ENCODE measurements at places on chromosomes 7 and 10.

GRCh38 chr7:124647630-124648306 is 117.8 kb downstream of the GPR37 start:
- no peak for DNase-seq

DNA sequence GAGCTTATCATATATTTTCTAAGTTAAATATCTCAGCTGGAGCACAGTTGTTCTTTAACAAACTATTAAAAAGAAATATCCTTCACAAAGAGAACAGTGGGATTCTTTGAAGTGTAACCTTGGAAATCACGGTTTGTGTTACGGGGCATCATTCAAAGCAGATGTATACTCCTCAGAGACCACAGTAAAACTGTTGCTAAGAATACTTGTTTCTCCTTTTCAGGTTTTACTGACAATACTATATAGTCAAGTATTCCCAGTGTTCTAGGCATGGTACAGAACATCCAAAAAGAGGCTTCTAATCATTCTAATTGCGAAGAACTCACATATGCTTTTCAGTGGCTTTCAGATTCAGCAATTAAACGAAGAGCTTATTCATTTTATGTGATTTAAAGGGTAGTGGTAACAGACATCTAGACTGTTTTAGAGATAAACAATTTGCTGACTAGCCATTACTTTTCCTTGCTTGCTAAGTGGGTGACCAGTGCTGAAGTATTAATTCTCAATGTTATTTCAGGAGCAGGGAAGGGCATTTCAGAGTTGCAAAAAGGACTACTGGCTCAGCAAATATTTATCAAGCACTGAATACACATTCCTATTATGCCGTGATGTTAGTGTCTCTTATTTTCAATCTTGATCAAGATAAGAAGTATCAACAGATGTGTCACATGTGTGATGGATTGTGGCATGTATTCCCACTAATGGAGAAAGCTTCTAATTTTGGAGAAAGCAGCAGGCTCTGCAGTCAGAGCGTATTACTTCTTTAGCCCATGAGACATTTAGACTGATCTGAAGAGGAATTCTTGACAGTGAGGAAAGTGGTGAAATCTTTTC is 236.8 kb downstream of the RNLS start:
- no peak for DNase-seq

DNA sequence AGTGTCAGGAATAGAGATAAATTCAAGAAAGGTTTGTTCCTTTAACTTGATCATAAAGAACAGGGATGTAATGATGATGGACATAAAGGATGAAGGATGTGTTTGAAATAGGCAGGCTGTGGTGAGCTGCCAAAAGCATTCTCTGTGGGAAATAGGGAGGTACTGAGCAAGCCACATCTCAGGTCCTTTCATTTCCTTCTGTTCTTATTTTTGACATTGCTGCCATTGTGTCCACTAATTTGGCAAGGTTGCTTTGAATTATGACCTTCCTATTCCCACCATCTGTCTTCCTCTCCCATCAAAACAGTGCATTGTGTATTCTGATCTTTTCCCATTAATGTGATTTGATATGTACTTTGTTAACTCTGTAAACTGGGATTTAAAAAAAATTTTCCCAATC is 9.4 kb downstream of the SCRN1 start:
- DNase-seq = no peak

- DNase-seq = no peak
Measured at GRCh38 chr10:52283174-52283573, 30.9 kb upstream of the DKK1 start.

DNA sequence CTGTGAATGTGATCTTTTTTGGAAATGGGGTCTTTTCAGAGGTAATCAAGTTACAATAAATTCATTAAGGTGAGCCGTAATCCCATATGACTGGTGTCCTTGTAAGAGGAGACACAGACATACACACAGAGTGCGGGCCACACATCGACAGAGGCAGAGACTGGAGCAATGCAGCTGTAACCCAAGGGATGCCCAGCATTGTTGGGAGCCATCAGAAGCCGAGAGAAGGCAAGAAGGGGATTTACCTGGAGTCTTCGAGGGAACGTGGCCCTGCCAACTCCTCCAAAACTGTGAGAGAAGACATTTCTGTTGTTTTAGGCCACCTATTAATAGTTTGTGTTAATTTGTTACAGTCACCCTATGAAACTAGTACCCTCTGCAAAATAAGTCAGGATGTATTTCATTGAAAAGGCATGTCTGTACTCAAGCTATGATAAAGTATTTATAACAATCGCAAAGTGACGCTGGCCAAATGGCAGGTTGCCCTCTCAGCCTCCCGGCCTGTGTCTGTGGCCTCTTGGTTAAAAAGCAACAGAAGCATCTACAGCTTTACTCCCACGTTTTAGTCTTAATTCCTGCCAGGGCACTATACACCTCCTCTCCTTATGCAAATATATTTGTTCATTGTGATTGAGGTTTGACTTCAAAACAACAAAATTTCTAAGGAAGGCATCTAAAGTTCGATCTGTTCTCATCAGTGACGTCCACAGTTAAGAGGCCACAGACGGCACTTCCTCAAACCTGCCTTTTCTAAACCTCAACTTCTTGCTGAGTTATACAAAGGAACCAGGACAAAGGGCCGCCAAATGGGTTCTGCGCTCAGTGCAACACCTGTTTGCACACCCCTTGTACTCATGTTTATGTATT is 46.8 kb downstream of the HIPK2 start:
- DNase-seq = peak; percentile 47

DNA sequence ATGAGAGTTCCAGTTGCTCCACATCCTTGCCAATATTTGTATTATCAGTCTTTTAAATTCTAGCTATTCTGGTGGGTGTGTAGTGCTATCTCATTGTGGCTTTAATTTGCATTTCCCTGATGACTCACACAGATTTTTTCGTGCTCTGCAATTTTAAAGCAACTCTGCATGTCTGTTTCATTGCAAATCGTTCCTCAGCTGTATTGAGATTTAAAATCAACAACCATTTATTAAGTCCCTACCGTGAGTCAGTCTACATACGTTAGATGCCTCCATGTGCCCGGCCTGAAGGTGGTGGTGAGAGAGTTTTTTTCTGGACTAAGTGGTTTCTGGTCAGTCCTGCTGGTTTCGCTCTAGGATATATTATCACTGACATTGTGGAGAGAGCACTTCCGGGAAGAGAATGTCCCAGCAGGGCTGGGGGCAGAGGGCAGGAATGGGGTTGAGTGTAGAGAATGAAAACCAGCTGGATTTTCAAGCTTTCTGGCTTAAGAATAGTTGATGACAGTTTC is 8.4 kb upstream of the HYCC1 start:
- peak; percentile 39 for DNase-seq

DNA sequence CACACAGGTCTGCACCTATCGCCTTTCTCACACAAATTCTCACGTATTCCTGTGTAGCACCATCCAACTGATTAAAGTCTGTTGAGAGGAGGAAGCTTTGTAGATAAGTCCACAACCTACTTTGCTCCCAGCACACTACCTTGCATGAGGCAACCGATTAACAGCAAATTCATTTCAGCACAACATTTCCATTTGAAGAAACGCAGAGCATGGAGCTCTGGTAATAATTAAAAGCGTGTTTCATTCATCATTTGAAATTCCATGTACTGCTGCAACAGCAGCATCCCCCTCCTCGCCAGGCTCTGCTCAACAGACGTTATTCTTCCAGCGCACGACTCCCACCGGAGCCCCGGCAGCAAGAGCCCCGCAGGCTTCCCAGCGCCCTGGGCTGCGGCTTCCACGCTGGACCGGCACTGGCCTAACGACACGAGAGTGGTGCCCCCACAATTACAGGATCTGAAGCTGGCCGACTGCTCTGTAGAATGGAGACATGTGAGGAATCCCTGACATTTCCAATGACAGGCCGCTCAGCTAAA is 118.8 kb downstream of the DIP2C start:
- no peak for DNase-seq

- no peak for DNase-seq
Measured at GRCh38 chr10:49169776-49170175, 18.4 kb downstream of the TMEM273 start.

GRCh38 chr7:114100810-114101209 is 182.0 kb upstream of the PPP1R3A start:
- DNase-seq = peak; percentile 26

DNA sequence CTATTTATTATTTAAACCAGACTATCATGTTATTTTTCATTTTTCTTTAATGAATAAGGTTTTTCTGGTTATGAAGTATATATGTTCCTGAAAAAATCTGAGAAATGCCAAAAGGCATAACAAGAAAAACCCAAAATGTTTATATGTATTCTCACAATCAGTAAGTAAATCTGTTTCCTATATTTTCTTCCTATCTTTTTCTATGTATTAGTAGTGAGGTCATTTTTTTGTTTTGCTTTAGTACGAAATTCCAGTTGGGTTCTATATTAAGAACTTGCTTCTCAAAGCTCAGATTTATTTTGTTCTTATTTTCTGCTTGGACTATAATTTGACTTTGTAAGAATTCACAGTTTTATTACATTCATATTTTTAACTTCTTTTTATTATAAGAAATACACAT is 287.5 kb upstream of the NFE2L3 start:
- DNase-seq = no peak

- no peak for DNase-seq
Measured at GRCh38 chr7:27933671-27934565, 194.0 kb downstream of the TAX1BP1 start.

DNA sequence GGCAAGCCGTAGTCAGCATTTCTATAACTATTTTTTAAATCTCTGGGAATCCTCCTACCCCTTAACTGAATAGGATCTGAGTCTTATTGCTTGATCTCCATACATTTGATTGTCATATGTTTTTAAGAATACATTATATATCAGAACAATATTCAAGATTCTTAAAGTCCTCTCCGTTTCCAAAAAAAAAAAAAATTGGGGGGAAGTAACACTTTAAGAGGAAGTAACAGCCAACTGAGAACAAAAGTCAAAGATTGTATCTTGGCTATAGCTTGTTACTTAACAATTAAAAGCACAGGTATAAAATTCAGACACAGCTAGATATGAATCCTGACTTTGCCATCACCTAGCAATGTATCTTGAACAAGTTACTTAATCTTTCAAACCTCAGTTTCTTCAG is 169.9 kb upstream of the ADO start:
- no peak for DNase-seq

- no peak for DNase-seq
Measured at GRCh38 chr10:101550965-101551364, 37.1 kb downstream of the POLL start.

GRCh38 chr10:124041675-124042445 is 51.5 kb downstream of the CHST15 start:
- no peak for DNase-seq

DNA sequence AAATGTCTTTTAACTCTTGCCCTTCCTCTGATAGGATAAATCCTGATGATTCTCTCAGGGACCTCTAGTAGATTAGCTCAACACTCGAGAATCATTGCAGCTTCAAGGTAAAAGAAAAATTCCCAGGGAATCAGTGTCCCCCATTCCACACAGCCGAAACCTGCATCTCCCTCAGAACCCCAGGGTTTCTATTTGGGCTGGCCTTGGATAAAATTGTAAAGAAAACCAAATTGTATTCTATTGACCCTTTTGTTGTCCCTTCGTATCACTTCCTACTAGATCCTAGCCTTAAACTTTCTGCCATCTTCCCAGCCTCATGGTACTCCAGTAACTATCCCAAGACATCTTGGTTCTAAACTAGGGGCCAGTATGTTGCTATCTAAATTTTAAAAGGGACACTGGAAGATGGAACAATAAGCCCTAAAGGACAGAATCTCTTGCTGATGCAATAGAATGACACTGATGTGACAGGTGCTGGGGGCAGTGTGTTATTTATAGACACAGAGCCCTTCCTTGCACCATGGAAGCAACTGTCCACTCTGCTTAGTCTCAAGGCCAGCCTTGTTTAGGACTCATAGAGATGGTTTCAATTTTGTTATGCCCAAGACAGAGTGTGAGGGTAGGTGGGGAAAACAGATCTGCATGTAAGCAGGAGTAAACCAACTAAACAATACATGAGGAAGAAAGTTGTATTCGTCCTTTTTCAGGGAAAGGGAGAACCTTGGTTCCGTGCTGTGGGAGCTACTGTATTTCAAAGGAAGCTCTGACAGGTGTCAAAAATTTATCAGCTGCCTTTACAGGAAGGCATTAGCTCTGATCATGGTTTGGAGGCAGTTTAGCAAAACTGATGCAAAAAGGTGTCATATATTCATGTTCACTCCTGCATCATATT is 7.6 kb downstream of the ASB15 start:
- no peak for DNase-seq

DNA sequence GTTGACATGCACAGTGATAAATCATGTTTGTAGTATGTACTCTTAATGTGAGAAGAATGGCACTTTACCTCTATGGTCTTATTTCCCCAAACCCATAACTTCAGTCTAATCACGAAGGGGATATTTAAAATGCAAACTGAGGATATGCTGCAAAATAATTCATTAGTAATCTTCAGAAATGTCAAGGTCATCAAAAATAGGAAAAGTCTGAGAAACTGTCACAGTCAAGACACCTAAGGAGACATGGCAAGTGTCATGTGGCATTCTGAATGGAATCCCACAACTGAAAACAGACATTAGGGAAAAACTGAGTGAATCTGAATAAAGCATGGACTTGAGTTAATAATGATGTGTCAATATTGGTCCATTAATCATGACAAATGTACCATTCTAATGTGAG is 605.5 kb upstream of the ANKRD30A start:
- DNase-seq = no peak

- DNase-seq = no peak
Measured at GRCh38 chr7:101740981-101741725, 76.3 kb upstream of the CUX1 start.

GRCh38 chr10:30357075-30357801 is 8.2 kb upstream of the MTPAP start:
- no peak for DNase-seq

DNA sequence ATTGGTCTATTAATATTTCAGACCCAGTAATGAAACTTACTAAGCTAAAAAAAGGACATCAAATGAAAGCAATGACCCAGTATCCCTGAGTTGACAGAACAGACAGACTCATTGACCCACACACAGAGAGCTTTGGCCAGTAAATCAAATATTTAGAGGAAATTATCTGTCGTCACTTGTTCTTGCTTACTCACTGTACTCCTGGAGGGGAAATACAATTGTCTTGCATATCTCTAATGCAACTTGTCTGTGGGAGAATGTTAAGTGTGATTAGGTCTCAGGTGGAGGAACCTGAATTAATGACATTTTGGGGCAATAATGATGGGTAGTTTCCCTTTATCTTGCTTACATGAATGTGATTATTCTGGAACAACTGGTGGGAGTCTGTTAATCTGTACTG is 80.4 kb downstream of the CUBN start:
- no peak for DNase-seq

- peak; percentile 96 for DNase-seq
Measured at GRCh38 chr10:5446390-5446926, 34.1 kb downstream of the NET1 start.

- DNase-seq = no peak
Measured at GRCh38 chr7:71560354-71560995, 428.5 kb downstream of the GALNT17 start.

GRCh38 chr10:13712476-13712836 is 125.7 kb downstream of the PRPF18 start:
- no peak for DNase-seq

DNA sequence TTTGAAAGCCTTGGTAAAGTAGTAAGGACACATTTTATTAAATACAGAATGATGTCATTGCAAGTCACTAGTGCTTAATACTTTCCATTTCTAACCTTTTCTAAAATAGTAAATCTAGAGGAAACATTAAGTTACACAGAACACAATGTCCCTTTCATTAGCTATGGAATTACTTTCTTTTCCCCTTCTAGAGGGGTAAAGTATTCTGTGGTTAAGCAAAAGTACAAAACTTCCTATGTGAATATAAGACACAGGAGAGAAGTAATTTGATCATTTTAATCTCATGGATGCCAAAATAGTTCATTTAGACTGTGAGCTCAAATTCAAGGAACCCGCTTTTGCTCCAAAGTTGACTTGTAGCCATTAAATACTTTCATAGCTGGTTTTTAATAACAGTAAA is 49.8 kb downstream of the SEMA3E start:
- no peak for DNase-seq

All from kidney tubule cell (primary cell).